ENCODE measurements at places on chromosomes 5 and 9.

DNA sequence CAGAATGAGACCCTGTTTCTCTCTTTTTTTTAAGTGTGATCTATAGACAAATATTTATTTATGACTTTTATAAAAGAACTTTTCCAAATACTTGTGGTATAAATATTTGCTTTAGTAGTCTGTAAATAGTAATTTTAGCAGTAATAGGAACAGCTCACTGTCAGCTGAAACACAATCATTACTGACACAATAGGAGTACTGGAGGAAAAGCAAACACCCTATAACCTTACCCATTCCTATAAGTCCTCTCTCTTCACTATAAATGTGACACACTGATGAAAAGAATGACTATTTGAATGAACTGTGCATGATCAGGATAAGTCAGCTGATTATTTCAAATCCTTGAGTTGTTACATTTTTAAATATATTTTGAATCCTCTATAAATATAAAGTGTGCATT is 72.4 kb downstream of the CDH12 start:
- DNase-seq: no peak

GRCh38 chr5:40812125-40812524 is 14.0 kb upstream of the PRKAA1 start:
- no peak for DNase-seq

DNA sequence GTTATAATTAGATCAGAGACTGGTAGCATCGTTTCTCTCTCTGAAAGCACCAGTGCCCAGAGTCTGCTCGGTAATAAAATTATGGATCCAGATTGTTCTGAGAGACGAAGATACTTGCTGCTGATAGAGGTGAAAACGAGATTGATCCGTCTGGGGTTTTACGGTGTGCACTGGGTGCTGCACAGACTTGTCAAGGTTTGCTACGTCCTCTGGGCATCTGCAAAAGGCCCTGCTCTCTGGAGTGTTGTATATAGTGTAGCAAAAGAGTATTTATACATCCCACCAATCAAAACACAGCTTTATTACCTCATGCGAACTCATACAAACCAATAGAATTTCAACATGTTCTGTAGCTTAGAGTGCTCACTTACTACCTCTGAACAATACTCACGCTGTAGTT is 219.3 kb downstream of the PBX3 start:
- DNase-seq: no peak

DNA sequence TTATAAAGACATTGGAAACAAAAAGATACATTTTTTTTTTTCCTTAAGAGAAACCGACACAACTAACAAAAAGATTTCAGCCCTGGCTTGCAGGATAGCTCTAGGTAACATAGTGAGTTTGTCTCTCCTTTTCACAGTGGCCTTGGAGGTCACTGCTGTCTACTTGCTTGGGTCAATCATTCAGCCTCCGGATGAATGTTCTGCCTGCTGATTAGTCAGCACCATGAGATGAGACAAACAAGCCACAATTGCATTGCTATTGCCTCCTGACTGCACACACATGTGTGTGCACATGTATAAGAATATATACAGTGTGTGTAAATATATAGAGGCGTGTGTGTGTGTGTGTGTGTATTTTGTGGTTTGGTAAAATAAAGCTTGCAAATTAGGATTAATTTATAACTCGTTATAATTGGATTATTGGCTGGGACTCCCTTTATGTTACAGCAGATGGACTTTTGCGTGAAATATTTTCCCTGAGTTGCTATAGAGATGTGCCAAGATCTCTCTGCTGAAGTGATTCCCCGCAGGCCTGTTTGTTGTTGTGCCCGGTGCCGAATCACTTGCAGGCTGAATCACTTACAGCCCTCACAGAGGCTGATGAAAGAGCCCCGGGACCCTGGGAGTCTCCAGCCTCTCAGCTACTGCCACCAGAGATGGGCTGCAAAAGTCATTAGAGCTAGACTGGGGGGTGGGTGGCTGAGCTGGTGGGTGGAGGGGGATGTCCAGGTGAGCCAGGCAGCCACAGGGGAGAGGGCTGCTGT is 161.2 kb downstream of the FGF18 start:
- DNase-seq: no peak

DNA sequence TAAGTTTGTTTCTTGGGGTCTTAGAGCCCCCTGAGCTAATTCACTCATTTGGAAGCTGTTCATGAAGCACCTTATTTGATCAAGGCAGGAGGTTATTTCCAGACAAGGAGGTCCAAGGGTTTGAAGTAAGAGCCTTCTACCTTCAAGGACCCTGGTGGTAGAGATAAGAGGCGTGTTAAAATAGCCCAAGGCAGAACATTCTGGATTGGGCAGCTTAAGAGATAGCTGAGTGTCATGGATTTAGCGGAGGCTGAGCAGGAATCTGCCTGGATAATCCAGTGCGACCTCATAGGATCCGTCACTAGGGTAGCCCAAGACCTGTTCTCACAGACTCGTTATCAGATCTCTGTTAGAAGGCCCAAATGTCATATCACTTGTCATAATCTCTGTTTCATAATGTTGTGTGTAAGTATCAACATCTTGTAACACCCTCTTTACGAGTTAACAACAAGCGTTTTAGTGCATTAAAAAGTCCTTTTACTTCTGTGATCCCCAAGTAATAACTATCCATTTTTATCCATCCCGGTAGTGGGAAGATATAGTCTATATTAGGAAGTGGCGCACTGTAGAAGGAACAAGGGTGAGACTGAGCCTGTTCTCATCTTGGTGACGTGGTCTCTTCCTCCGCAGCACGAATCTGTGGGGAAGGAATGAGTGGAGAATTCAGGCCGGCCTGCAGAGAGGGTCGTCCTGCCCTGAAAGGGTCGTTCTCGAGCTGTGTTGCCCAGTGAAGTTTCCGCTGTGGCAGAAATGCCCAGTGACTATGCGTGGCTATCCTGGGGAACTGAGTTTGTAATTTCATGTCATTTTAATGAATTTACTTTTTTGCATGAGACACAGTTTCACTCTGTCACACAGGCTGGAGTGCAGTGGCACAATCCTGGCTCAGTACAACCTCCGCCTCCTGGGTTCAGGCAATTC is 28.8 kb downstream of the SLC25A25 start:
- no peak for DNase-seq

DNA sequence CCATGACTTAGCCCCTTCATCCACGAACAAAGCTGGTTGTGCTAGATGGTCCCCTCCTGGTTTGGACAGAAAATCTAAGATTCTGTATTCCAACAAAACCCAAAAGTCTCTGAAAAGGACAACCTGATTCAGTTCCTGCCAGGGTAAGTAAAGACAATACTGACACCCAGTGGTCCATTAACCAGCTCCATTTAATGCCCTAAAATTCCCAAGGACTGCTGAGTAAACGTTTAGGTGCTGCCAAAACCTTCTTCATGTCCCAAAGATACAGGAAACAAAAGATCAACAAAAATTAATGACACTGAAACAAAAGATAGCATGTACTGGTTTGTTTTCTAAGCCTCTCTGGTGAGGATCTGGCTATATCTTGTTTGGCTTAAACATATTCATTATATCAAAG is 25.3 kb upstream of the PPP1R2B start:
- DNase-seq: no peak

DNA sequence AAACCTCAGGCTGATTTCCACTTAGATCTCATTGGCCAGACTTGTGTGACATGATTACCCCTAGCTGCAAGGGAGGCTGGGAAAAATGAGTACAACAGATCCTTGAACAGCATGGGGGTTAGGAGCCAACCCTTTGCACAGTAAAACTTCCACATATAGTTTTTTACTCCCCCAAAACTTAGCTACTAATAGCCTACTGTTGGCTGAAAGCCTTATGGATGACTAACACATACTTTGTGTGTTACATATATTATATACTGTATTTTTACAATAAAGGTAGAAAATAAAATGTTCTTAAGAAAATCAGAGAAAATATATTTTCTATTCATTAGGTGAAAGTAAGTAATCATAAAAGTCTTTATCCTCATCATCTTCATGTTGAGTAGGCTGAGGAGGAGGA is 217.4 kb downstream of the NMUR2 start:
- no peak for DNase-seq

GRCh38 chr9:34256987-34257585 is 72.0 kb downstream of the KIF24 start:
- no peak for DNase-seq

All from glomerular endothelial cell (primary cell).